ENCODE measurements at places on chromosomes 4 and X.

DNA sequence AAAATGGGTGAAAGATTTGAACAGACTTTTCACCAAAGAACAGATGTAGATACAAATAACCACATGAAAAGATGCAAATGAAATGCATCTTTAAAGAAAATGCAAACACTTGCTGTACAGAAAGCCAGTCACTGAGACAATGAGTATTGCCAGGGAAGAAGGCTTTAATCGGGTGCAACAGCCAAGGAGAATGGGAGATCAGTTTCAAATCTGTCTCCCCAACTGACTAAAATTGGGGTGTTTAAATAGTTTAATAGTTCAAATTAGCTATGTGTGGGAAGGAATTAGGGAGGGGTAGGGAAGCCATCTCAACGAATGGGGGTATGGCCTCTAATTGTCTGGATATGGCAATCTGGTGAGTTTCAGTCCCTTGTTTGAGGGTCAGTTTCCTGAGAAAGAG, 295.4 kb downstream of the PTTG2 start:
- no peak for DNase-seq

DNA sequence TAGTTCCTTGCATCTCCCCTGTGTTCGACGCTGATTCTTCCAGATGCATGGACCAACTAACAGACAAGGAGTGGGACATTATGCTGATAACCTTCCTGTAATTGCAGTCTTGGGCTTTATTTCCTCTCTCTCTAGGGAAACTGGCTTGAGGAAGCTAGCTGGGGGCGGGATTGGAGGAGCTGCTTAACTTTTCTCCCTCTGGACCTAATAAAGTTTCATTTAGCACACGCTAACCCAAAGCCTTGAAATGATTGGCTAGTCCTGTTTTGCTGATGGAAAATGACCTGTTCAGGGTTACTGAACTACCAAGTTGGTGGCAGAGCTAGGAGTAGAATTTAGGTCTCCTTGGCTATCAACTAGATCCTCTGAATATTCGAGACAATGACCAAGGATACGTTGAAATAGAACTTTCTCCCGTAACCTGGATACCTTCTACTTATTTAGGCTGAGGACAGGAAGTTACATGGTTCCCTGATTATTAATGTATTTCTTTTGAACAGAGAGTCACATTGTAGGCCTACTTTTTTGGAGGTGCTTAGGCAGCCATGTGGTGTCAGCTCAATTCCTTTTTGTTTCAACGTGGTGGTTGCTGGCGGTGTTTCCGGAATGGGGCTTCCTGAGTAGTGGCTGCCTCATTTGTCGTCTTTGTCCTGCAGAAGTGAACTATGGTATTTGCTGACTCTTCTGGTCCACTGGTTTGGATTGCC, 2.0 kb downstream of the PGK1 start:
- no peak for DNase-seq

- no peak for DNase-seq
Observed at GRCh38 chrX:71466979-71467523, 65.9 kb upstream of the OGT start.

GRCh38 chr4:41334182-41334581, 77.5 kb downstream of the UCHL1 start:
- no peak for DNase-seq

DNA sequence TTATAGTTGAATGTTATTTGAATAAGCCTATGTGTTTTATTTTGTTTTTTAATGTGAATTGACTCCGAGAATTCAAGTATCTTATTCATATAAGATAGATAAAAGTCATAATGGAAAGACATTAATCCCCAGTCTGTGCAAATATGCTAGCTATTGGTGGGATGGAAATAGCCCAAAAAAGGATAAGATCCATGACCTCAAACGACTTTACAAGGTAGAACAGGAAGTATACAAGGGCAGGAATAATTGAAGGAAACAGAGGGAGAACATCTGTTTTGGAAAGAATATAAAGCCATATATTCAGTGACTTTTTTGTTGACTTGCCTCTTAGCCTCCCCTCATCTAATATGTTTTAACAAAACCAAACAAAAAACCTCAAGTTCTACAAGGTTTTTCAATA, 9.0 kb downstream of the ABCE1 start:
- DNase-seq: no peak

- no peak for DNase-seq
Observed at GRCh38 chrX:134898440-134898839, 92.4 kb upstream of the SMIM10 start.

DNA sequence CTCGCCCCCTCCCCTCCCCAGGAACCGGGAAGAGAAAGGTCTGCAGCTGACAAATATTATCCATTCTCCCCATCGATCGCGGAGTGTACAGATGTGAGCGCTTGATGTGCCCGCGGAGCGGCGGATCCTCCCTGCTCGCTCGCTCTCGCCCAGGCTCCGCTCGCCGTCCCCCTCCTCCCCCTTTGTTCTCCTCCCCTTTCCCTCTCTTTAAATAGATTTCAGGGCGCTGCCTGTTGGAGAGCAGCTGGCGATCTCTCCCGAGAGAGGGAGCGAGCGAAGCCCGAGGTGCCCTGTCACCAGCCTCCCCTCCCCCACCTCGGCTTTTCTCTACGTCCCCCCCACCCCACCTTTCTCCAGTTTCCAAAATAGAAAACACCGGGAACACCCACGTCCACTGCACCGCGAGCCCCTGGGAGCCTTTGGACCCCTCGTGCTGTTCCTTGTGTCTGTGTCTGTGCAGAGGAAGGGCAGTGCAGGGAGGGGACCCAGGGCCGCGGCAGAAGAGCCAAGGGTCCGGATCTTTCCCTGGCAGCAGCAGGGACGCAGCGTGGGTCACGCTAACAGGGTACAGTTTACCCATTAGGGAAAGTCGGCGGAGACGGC, 56.6 kb upstream of the BCOR start:
- DNase-seq: no peak

Data from RCC 7860 (cell line).